ENCODE measurements at places on chromosomes 1 and 21. TPM values are rescaled to one million over a fixed set of nuclear protein-coding genes. Genes with fewer than 3 reads are reported as not detected.

Gene SIM2
- polyA plus RNA-seq, result 0.14 TPM

Gene SELENBP1
- polyA plus RNA-seq, result 3.8 TPM

Gene HFM1
- polyA plus RNA-seq, result not detected

Gene PPIE
- 63.4 TPM for polyA plus RNA-seq

Gene SLC6A9
- 34.4 TPM for polyA plus RNA-seq

Gene ZMYND12
- polyA plus RNA-seq, result 1.4 TPM

Gene FAM177B
- not detected for polyA plus RNA-seq

Gene FCGR2B
- not detected for polyA plus RNA-seq

Gene SPATA45
- polyA plus RNA-seq, result not detected

Gene USH2A
- polyA plus RNA-seq, result 0.01 TPM

Gene PDXK
- polyA plus RNA-seq, result 89.7 TPM

Gene ZFYVE9
- polyA plus RNA-seq, result 6.4 TPM

Gene TMIGD3
- polyA plus RNA-seq, result not detected

Gene CTSS
- 1.0 TPM for polyA plus RNA-seq

Gene FLG2
- not detected for polyA plus RNA-seq

Gene SLC9C2
- polyA plus RNA-seq, result not detected

Gene OR2W3
- polyA plus RNA-seq, result not detected

Gene DMAP1
- polyA plus RNA-seq, result 30.5 TPM

Gene PDZK1IP1
- polyA plus RNA-seq, result not detected

Gene ERVH48-1
- polyA plus RNA-seq, result not detected

Gene CFAP74
- polyA plus RNA-seq, result not detected

Gene IRF6
- 0.84 TPM for polyA plus RNA-seq

Gene TLCD4
- 0.08 TPM for polyA plus RNA-seq

Gene PIK3CD
- polyA plus RNA-seq, result 3.3 TPM

Gene GPN2
- 26.3 TPM for polyA plus RNA-seq

Gene AMY1A
- not detected for polyA plus RNA-seq

Gene SYT11
- 16.2 TPM for polyA plus RNA-seq

Data from GM23248 (cell line).